T-helper 1 cell treated with Interleukin-12 subunit alpha and Interleukin-12 subunit beta and Interleukin-4 antibody, amounts not matched to agents 30 ng/mL and 1 ng/mL, for 36 hours (primary cell): ENCODE measurements at places on chromosomes 5 and 9. TPM values are rescaled to one million over a fixed set of nuclear protein-coding genes. Genes with fewer than 3 reads are reported as not detected.

The TSSK1B gene
- total RNA-seq: not detected in 2 replicates

The ITGA2 gene
- 5.4 and 5.5 TPM in 2 replicates for total RNA-seq

The LCN1 gene
- not detected in 2 replicates for total RNA-seq

The FOXE1 gene
- total RNA-seq: not detected in 2 replicates

The CTNNAL1 gene
- 11.3 and 11.5 TPM in 2 replicates for total RNA-seq

The ZDHHC11 gene
- total RNA-seq: 24.1 and 26.9 TPM in 2 replicates
